ENCODE measurements at places on chromosomes 4 and X.
A peak's percentile ranks its signal among the peaks of the same experiment; 100 is the strongest.

DNA sequence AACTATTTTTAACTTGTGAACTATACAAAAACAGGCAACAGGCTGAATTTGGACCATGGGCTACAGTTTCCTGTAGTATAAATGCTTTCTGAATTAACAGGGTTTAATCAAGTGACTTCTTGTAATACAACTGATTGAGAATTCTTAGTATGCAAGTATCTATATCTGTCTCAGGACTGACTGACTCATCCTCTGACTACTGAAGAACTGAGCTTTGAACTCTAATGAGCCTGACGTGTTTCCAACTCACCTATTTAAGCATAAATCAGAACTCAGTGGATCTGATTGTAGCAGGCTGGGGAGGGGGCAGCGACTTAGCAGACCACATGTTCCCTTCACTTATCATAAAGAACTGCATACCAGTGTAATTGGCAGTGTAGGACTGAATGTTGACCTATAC is 7.8 kb downstream of the SPATA4 start:
- DNase-seq = no peak

DNA sequence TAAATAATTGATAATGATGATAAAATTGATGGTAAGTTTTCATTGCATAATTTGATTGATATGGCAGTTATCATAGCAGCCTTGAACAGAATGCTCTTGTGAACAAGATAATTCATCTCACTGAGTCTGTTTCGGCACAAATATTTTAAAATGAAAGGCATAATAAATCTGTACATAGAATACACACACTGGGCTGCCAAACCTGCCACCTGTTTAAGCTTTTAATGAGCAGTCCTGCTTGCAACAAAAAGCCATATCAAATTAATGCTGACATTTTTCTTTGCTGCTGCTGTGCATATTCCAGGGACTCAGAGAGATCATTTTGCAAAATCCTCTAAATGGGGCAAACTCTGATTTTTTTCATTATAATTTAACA is 201.1 kb downstream of the ARHGAP24 start:
- DNase-seq = no peak

GRCh38 chr4:26524011-26524410 is 33.7 kb upstream of the CCKAR start:
- DNase-seq = no peak

- DNase-seq = no peak
Observed at GRCh38 chr4:145736241-145736831, 56.4 kb downstream of the C4orf51 start.

DNA sequence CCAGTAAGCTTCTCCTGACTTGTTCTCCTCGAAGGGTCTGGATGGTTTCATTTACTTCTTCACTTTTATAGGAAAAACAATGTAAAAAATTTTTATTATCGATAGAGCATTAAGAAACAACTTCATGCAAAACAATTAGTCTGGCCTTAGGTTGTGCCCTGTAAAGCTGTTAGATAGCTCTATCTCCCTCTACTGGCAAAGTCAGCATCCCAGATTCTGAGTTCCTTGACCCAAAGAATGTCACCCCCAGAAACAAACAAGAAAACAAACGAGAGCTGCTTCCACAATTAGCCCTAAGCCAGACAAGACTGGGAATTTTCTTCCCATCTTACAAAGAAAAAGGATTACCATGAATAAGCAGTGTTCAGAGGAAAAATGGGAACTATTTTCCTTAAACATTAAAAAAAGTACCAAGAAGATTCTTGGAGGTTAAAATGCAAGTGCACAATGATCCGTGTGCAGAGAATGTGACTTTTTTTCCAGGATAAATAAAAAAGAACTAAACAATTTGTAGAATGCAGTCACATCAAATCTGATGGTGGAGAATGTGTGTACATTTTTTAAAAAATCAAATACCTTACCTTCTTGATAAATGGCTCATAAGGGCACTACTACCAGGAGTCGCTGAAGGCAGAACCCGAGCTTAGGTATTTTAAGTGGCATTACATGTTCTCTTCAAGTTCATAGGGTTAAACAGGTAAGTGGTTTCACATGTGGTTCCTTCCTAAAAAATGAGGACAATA is 293.2 kb downstream of the FBXO8 start:
- peak; percentile 34 for DNase-seq

GRCh38 chr4:20883231-20883630 is 183.0 kb downstream of the PACRGL start:
- no peak for DNase-seq

- DNase-seq = no peak
Observed at GRCh38 chrX:14616301-14616700, 87.0 kb downstream of the GLRA2 start.

GRCh38 chrX:1609762-1610161 is 5.1 kb upstream of the ASMT start:
- no peak for DNase-seq

DNA sequence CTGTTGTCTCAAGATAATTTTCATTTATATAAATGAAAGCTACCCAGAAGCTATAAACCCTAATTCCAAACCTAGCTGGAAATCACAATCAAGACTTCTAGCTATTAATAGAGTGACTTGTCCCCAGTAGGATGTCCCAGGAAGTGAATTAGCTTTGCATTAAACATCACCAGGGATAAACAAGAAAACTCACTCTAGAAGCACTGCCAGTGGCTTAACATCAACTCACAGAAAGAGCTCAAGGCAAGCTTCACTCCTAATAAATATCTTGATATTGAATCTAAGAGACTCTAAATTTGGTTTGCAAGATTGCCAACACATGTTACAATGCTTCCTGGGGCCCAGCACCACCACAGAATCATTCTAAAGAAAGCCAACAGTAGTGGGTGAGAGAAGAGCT is 468.7 kb upstream of the FAM241A start:
- no peak for DNase-seq

- DNase-seq = no peak
Observed at GRCh38 chr4:84499624-84499982, 511 bp upstream of the NKX6-1 start.

- peak; percentile 26 for DNase-seq
Observed at GRCh38 chr4:176393306-176394013, 73.7 kb downstream of the SPCS3 start.

DNA sequence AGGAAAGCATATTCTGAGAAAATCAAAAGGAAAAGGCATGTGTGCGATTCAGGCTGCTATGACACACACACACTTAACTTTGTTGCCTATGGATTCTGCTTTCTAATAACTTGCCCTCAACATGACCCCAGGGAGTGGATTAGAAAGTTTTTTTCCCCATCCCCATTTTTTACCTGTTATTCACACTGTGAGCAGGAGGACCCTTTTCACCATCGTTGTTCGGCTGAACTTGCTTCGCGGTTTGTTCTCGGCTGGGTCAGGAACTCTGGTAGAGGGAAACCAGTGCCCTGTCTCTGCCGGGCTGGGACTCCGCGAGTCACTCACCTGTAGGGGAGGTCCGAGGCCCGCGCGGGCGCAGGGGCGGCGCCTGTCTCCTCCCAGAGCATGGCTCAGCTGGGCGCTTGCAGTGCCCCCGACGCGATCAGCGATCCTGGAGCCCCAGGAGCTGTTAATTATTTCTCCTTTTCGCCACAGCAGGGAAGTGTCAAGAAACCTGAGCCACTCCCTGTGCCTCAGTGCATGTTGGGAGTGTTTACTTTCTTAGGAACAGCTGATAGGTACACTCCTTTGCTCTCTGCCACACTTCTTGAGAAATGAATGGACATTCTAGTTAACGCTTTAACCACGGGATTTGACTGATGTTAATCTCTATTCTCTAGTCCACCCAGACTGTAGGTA is at the start of gene RASSF6:
TSS of gene RASSF6 (minus strand) at position 322 of the 678 bp plus-strand sequence. CDS start 8,641 bp downstream, outside the sequence.
- DNase-seq = peak; percentile 50

GRCh38 chr4:170047771-170048354 is 21.7 kb upstream of the MFAP3L start:
- DNase-seq = peak; percentile 36

DNA sequence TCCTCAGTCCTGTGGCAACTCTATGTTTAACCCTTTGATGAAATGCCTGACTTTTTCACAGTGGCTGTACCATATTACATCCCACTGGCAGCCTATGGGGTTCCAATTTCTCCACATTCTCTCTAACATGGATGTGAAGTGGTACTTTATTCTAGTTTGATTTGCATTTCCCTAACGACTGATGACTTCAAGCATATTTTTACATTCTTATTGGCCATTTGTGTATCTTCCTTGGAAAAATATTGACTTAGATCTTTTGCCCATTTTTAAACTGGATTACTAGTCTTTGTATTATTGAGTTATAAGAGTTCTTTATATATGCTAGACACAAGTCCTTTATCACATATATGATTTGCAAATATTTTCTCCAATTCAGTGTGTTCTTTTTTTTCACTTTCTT is 2.1 kb upstream of the RAB39B start:
- no peak for DNase-seq

DNA sequence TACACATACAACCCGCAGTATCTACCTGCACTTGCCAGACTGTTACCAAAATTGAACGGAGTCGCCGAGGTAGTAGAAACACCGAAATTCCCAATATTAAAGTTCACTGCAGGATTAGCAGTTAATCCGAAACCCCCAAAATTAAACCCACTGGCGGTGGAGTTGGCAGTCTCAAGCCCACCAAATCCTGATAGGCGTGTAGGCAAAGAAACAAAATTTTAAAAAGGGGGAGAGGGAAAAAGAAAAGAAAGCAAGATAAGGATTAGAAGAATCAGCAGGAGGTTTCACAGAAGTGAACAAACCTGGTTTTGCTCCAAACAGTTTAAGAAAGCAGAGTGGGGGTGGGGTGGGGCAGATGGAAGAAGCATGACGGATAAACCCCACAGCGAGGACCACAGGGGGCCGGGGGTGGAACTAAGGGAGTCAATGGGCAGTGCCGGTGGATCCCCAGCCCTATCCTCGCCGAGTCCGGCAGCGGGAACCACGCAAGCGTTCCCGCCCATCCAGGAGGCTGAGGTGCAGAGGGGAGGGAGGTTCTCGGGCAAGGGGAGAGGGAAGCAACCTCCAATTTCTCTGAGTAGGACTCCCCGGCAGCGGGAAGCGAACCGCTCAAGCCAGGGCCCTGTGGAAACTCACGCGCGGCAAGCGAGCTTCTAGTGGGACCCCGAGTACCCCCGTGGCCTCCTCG is 599 bp downstream of the NUP54 start:
- DNase-seq = peak; percentile 90

DNA sequence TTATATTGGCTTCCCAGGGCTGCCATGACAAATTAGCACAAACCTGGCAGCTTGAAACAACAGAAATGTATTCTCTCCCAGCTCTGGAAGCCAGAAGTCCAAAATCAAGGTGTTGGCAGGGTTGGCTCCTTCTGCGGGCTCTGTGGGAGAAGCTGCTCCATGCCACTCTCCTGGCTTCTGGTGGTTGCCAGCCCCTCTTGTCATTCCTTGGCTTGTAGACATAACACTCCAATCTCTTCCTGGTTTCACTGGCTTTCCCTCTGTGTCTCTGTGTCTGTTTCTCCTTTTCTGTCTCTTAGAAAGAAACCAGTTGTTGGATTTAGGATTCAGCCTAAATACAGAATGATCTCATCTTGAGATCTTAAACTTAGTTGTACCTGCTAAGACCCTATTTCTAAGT is 85.5 kb downstream of the USP46 start:
- DNase-seq = no peak
